CD4-positive, CD25-positive, alpha-beta regulatory T cell (primary cell): ENCODE measurements at places on chromosomes 12 and 14. TPM values are rescaled to one million over a fixed set of nuclear protein-coding genes. Genes with fewer than 3 reads are reported as not detected.

- DNase-seq: no peak
Measured at GRCh38 chr14:59679872-59680271, 103.3 kb upstream of the CCDC175 start.

DNA sequence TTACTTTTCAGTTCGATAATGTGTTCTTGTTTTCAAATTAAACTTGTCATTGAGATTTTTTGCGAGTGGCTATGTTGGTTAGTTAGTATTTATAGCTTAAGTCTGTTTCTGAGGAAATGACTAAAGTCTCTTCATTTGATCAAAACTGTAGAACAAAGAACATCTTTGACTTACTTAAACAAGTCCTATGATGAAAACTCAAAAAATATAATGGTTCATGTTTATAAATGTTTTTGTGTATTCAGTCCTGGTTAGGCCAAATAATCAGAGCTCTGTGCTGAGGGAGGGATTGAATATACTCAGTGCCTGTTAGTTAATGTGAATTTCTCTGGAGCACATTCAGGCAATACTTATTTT, 51.7 kb downstream of the PPFIBP1 start:
- DNase-seq: no peak

DNA sequence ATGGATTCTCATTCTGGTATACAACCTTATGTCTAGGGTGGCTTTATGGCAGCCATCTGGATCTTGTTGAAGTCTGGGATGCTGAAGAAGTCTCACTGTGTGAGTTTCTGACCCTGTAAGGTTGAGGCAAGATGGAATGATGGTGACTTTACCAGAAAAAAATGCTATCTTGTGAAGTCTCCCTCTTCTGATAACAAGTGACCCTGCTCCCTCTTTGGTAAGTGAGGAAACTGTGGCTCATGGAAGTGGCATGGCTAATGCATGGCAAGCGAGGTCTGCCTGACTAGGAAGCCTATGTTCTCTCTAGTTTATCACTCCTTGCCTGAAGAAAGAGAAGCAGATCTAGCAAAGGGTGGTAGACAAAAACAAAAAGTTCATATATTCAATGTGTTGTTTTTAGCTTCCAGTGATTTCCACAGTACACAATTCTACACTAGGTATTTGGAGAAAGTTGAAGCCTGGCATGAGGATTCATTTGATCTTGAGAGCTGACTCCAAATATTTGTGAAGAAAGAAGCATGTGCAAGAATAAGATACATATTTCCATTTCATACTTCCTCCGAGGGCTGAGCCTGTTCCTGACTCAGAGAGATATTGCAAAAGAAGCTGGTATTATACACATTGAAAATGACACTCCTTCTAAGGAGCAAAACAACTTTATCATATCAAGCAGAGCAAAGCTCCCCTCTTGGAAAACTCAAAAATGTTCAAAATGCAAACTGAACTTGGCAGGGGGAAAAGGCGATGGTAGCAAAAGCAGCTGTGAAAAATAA, 63.6 kb downstream of the HELB start:
- DNase-seq: no peak

The C12orf50 gene
- total RNA-seq: 0.15 TPM

DNA sequence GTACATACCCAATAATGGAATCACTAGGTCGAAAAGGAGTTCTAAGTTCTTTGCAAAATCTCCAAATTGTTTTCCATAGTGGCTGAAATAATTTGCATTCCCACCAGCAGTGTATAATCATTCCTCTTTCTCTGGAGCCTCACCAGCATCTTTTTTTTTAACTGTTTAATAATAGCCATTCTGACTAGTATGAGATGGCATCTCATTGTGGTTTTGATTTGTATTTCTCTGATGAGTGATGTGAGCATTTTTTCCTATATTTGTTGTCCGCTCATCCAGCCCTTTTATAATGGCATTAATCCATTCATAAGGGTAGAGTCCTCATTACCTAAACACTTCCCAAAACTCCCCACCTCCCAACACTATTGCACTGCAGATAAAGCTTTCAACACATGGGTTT, 278.3 kb downstream of the SEC23A start:
- DNase-seq: no peak

GRCh38 chr14:53325176-53325806, 172.2 kb upstream of the DDHD1 start:
- DNase-seq: no peak

DNA sequence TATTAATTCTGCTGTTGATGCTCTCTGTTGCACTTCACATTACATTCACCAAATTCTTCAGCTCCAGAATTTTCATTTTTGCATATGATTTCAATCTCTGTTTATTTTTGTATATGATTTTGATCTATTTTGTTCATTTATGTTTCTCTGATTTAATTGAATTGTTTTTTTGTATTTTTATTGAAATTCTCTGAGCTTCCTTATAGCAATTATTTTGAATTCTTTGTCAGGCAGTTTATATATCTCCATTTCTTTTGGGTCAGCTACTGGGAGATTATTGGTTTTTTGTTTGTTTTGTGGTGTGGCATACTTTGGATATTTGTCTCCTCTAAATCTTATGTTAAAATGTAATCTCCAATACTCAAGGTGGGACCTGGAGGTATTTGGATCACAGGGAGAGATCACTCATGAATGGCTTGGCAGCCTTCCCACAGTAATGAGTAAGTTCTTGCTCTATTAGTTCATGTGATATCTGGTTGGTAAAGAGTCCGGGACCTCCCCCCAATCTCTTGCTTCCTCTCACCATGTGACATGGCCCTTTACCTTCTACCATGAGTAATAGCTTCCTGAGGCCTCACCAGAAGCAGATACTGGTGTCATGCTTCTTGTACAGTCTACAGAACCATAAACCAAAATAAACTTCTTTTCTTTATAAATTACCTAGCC, 8.7 kb upstream of the TCL1A start:
- no peak for DNase-seq

DNA sequence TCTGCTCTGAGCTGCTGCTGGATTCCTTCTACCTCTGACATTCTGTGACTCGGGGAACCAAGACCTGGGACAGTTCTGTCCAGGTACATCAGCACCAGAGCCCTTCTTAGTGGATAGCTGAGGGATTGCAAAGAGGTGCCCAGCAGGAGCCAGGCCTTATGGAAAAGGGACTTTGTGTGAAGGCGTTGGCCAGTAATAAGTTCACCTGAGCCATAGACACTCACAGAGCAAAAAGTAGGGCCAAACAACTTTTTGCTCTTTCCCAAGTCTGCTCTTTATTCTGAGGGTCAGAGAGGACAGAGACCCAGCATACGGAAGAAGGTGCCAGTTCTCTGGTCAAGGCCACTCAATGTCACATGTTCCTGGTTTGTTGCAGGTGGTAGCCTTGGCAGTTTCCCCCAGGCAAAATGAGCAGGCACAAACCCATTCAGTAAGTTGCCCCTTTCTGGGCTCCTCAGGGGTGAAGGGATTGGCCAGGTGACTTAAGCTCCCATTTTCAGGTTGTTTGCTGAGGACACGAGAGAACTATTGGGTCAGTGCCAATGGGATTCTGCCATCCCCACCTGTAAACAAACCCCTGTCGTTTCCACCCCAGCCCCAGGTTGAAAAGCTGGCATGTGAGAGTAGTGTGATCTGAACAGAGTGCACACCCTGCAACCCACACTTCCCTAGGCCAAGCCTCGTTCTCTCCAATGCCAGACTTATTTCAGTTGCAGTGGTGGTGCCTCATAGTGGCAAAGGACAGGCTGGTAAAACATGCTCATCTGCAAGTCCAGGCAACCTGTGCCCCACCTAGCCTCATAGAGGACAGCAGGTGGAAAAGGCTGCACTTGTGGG, 150.3 kb downstream of the SMOC1 start:
- no peak for DNase-seq

The TMEM63C gene
- 1.2 TPM for total RNA-seq

The PLBD1 gene
- not detected for total RNA-seq

- no peak for DNase-seq
Measured at GRCh38 chr12:118439068-118439467, 62.7 kb downstream of the SUDS3 start.

DNA sequence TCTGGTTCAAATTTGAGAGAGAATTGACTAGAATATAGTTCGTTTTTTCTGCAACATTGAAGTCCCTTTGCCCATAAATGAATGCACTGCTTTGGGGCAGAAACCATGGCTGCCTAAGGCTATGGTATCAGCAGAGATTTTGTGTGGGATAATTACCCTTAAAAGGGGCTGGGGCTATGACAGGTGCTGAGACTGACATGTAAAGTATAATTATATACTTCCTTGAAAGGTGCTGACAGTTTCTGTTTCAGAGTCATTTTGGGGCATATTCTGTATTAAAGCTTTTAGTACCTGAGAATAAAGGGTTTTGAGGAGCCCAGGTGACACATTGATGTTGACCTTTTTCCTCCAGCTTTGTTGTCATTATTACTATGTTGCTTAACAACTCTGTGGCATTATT, 150.3 kb upstream of the PTPRQ start:
- DNase-seq: no peak

The CTDSP2 gene
- 121 TPM for total RNA-seq

DNA sequence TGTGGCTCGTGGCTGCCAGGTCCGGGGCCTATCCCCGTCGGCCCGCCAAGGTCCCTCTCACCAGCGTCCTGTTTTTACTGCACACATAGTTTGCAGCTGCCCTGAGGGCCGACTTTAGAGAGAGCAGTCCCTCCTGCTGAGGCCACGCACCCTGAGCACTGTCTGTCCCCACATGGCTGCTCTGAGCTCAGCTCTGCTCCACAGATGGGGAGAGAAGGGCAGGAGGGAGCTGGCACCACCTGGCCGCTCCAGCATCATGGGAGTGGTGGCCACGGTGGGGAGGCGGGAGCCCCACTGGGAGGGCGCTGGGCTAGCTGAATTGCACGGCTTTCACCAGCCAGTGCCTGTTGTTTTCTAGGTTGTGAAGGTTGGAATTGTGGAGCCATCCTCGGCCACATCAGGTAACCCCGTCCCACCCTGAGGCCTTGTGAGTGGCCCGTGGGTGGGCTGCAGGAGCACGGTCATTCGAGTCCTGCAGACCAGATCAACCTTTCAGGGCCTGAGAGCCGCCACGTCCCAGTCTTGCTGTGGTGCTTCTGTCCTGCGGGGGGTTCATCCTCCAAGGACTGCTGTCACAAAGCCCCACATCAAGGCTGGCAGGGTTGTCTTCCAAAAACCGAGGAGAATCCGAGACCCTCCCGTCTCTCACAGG, 7.4 kb upstream of the TEX22 start:
- DNase-seq: no peak

- DNase-seq: no peak
Measured at GRCh38 chr12:93336291-93336741, 41.4 kb upstream of the NUDT4 start.

DNA sequence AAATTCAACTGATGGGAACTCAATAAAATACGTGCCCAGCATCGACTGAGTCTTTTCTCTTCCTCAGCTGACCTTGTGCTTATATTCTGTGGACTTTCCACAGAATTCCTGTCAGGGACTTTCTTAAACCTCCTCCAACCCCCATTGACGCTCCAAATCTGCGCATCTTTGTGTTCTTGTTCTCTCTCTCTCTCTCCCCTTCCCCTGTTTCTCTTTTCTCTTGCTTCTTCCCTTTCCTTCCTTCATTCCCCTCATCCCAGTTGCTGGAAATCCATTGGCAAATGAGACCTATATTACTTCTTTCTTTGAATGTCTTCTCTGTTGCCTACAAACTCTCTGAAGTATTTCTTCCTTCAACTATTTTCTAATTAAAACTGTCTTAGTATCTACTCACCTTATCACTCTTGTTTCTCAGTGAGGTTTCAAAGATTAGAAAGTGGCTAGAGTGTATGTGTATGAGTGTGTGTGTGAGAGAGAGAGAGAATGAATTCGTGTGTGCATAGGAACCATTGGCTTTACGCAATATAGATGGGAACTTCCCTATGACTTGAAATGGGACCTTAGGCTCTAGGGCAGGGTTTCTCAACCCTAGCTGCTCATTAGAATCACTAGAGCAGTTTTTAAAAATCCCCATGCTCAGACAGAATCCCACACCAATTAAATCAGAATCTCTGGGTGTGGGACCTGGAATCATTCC, 41.8 kb upstream of the DHRS7 start:
- DNase-seq: no peak

The CLECL1 gene
- 0.84 TPM for total RNA-seq

DNA sequence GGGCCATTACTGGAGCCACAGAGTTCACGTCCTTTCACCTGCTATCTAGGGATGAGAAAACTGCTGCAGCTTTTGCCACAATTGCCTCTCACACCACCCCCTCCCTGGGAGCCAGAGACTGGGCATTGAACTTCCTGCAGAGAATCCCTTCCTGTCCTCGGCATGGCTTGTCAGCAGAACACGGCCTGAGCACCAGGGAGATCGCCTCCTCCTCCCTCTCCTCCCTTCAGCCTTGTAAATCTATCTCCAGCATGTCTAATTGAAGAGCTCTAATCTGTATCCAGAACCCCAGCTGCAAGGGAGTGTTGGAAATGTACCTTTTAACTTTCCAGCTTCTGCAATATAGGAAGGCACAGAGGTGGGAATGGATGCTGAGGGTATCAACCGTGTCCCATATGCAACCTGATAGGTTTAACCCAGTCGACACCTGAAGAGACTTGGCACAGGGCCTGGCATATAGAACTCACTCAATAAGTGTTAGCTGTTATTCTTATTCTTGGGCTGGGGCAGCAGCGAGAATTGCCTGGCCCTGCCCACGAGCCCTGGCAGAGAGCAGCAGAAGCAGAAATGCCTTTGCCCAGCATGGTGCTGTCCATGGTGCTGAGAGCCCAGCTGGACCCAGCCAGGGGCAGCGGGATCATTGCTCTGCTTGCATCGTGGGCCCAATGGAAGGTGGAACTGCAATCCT, 26.8 kb downstream of the TMEM63C start:
- DNase-seq: peak; percentile 30

DNA sequence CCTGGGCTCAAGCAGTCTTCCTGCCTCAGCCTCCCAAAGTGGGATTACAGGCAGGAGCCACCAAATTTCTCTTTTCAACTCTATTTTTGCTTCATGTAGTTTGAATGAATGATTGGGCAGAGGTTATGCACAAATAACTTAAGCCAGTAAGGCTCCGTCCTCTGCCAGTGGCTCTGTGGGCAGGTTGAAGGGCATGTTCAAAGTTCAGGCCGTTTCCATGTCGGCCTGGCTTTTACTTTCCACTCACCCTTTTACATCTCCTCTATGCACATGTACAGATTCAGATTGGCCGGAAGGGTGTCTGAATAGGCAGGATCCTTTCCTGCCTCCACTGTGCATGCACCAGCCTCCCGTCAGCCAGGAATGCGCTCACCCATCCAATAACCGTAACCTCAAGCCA, 132.3 kb downstream of the EML1 start:
- DNase-seq: no peak
